ENCODE measurements at places on chromosomes 1 and 21.

- DNase-seq, result no peak
Observed at GRCh38 chr21:18524097-18524880, 120.7 kb upstream of the TMPRSS15 start.

GRCh38 chr1:110816945-110817344 is 56.0 kb upstream of the CD53 start:
- no peak for DNase-seq

DNA sequence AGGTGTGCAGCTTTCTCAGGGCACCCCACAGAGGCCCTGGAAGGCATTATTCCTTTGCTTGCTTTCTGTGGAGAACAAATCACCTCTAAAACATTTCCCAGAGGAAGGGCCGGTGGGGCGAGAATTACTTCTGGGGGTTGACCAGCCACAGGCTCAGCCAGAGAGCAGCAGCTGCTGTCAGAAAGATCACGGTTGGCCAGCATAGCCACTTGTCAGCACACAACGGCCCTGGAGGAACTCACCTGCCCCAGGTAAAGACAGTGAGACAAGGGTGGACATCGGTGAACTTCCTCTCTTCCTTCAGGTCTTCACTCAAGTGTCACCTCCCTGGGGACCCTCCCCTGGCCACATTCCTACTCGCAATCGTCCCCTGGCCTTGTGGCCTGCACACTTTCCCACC is 69.5 kb upstream of the CLDN14 start:
- DNase-seq, result no peak

DNA sequence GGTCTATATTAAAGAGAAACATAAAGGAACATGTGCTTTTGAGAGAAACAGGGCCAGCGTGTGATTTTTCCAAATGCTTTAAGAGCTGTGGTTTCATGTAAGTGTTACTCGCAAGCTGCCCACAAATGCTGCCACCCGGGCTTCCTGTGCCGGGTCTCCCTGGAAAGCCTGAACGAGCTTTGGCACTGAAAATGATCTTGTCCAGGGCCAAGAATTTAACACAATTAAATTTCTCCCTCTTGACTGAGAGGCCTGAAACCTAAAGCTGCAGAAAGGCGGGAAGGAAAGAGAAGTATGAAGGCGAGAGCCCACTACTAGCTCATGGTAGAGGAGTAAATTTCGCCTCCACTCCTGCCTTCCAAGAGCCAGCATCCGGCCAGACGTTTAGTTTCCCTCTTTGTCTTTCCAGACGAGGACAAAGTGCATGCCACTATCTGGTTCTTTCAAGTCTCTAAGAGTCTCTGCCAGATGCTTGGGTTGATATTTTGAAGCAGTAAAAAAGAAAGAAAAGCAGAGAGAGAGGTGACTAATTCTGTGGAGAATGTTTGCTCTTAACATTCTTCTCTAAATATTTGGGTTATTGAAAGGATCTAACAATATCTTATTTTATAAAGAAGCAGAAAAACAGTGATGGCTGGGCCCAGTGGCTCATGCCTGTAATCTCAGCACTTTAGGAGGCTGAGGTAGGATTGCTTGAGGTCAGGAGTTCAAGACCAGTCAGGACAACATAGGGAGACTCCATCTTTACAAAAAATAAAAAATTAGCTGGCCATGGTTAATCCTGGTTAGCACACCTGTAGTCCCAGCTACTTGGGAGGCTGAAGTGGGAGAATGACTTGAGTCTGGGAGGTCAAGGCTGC is 100.0 kb upstream of the HNRNPU start:
- DNase-seq, result no peak

GRCh38 chr21:31972622-31973021 is 99.8 kb downstream of the HUNK start:
- DNase-seq, result no peak

GRCh38 chr1:3465935-3466321 is 11.5 kb downstream of the ARHGEF16 start:
- DNase-seq, result no peak

- DNase-seq, result peak; percentile 66
Observed at GRCh38 chr1:87329526-87330056, 911 bp downstream of the LMO4 start.

GRCh38 chr21:15122241-15122640 is 57.4 kb upstream of the NRIP1 start:
- no peak for DNase-seq

GRCh38 chr1:31593770-31594632 is 17.7 kb downstream of the TINAGL1 start:
- peak; percentile 73 for DNase-seq

- DNase-seq, result peak; percentile 4
Observed at GRCh38 chr1:93817819-93818569, 61.0 kb downstream of the DNTTIP2 start.

- no peak for DNase-seq
Observed at GRCh38 chr1:227433663-227434341, 115.5 kb upstream of the CDC42BPA start.

GRCh38 chr1:36448530-36449056 is 1.7 kb downstream of the OSCP1 start:
- DNase-seq, result no peak

DNA sequence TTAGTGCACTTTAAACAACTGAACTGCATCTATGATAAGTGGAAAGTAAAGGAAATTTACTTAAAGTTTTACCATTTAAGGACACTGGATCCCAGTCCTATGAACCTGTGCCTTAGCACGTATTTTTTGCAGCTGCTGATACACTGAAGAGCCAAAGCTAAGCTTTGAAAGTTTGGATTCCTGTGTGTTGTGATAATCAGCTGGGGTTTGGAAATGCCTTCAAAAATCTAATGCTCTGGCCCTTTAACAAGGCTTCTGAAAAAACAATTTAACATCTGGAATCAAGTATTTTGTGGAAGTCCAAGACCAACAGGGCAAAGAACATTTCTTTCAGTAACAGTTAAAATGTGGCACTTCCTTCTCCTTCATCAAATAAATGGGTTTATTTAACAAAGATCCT is 51.8 kb downstream of the DDAH1 start:
- no peak for DNase-seq

DNA sequence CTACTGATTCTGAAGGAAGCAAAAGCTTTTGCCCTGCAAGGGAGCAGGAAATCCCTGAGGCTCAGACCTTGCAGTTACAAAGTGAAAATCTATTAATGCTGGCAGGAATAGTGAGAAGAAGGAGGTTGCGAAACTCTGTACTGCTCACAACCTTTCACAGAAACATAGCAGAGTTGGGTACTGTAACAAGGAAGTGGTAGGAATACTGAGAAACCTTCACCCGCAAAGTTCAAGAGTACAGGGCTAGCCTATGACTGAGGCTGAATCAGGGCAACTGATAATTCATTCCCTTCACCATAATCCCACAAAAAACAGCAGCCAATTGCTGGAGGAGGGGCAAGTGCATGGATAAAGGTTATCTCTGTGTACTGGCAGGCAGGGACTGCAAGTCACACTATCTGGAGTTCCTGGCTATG is 23.9 kb upstream of the KCTD3 start:
- peak; percentile 41 for DNase-seq

GRCh38 chr21:44989537-44989886 is 49.7 kb downstream of the SLX9 start:
- no peak for DNase-seq

DNA sequence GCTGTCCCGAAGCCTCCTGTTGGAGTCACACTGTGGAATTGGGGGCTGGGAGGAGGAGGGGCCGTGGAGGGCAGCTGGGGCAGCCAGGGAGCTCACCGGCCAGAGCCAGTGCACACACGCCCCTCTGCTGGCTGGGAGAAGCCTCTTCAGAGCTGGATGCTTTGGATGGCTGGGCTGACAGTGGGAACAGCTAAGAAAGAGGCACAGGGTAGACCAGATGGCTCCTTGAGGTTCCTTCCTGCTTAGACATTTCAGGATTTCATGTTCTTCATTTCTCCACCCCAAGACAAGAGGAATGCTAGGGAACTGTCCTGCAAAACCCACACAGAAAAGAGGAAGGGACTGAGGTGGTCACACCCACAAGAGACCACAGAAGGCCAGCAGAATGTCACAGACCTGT is 254.8 kb upstream of the VAMP3 start:
- DNase-seq, result peak; percentile 69

- DNase-seq, result no peak
Observed at GRCh38 chr1:17465228-17465627, 25.8 kb upstream of the RCC2 start.

GRCh38 chr1:81221564-81221963 is 579.2 kb upstream of the ADGRL2 start:
- DNase-seq, result no peak

GRCh38 chr1:235336903-235337302 is 8.5 kb downstream of the GGPS1 start:
- no peak for DNase-seq

DNA sequence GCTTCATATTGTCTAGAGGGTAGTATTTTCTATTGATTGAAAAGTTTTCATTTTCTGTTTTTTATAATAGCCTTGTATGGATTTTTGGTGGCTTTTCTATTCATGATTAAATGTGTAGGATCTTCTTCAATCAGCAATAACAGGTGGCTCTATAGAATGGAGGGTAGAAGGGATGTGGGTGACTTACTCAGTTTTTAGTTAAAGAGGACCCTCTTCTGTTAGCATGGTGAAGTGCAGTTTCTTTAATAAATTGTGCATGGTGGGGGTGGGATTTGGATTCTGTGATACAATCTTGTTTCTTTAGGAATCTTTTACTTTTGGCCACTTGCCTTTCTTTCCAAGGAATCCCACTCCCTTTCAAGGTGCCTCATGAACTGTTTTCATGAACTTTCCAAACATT is 64.7 kb downstream of the SLC35A3 start:
- no peak for DNase-seq

DNA sequence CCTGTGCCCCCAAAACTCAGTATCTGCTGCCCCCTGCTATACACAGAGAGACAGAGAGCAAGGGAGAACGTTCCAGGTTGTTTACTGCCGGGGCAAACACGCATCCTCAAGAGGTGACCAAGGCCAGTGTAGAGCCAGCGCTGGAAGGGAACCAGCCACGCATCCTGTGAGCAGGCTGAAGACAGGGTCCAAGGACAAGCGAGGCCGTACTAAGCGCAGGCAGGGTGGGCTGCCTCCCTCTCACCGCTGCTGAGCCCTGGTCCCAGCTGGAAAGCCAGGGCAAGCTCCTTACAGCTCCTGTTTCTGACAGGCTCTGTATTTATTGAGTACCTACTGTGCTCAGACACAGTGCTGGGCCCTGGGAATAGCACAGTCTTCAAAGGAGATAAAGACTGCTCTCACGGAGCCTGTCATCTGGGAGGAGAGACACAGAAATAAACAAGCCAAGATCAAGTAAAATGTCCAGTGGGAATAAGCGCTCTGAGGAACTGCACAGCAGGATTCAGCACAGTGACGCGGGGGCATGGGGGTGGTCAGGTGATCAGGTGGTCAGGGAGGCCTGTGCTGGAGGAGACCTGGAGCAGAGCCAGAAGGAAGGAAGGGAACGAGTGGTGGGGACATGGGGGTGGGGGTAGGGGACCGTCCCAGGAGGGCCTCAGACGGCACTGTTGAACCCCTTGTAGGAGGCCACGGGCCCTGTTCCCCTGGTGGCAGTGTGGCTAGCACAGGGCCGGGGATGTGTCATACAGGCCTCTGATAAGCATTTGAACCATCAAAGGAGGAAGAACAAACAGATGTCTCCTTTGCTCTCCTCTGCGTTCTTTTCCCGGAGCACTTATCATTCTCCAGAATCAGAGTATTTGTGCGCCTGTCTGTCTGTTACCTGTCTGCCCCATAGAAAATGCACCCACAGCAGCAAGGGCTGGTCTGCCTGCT is 37.8 kb upstream of the EFHD2 start:
- no peak for DNase-seq

DNA sequence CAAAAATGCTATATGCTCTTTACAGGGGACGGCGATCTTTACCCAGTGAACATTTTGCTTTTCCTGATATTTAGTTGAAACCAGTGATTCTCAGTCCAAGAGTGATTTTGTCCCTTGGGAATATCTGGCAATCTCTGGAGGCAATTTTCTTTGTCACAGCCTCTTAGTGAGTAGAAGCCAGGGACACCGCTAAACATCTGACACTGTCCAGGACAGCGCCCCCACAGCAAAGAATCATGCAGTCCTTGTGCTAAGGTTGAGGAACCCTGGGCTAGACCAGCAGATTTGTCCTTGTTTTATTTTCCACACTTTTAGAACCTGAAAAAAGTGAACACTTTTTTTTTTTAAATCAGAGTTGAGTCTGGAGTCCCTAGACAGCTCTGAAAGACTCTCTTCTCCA is 13.1 kb downstream of the EVA1C start:
- no peak for DNase-seq

DNA sequence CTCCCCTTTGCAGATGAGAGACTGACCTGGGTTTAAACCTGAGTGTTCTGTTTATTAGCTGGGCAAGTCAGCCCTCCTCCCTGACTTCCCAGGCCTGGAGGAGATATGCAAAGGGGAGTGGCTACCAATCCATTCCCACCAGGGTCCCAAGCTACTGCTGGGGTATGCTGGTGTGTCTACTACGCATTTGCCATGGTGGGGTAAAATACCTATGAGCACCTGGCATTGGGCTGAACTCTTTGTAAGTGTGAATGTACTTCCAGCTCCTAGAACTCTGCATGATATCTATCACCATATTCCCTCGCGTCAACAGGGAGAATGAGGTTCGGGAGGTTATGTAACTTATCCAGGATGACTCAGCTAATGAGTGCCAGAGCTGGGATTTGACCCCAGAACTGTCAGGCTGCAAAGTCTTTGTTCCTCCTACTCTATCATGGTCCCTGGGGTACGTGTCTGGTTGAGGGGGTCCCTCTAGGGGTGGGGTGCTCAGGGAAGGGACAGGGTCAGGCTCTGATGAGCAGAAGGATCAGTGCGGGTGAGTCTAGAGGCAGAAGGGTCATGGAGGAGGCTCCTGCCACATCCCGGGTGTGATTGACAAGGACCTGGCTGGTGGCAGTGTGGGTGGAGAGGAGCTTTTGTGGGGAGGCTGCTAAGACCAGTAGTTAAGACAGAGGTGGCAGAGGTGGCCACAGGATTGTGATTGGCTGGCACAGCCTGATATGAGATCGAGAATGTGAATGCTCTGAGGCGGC is 16.7 kb downstream of the AMPD2 start:
- peak; percentile 51 for DNase-seq

- DNase-seq, result no peak
Observed at GRCh38 chr1:34053660-34054059, 111.4 kb downstream of the CSMD2 start.

GRCh38 chr1:238475712-238476111 is 585.0 kb upstream of the ZP4 start:
- DNase-seq, result no peak

DNA sequence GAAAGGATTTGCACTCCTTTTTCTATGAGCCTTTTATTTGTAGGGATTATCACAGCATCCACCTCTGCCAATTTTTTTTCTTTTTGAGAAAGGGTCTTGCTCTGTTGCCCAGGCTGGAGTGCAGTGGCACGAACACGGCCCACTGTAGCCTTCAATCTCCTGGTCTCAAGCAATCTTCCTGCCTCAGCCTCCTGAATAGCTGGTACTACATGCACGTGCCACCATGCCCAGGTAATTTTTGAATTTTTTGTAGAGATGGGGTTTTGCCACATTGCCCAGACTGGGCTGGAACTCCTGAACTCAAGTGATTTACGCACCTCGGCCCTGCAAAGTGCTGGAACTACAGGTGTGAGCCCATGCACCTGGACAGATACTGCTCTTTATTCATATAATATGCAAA is 2.1 kb downstream of the SAMSN1 start:
- DNase-seq, result no peak
